ENCODE measurements at places on chromosomes 4 and X.
A peak's percentile ranks its signal among the peaks of the same experiment; 100 is the strongest.

DNA sequence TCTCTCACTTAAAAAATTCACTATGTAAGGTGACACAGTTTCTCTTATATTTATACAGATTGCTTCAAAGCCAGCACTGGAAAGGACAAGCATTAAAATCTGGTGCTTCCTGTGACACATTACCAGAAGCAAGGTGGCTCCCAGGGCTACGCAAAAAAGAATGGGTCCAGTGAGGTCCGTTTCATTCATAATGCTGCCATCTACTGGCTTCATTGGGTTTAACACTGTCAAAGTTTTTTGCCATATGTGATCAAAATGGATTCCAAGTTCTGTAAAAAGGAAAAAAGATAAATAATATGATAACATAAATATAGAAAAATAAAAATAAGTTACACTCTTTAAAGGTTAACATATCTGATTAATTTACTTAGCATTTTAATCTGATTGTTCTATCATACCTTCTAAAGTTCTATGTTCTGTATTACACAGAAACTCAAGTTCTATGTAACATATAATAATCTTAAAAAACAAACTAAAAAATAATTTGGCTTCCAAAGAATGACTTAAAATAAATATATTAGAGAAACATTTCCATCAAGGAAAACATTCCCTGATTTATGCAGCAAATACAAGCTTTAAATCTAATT, 22.1 kb downstream of the YIPF7 start:
- DNase-seq = peak; percentile 36

DNA sequence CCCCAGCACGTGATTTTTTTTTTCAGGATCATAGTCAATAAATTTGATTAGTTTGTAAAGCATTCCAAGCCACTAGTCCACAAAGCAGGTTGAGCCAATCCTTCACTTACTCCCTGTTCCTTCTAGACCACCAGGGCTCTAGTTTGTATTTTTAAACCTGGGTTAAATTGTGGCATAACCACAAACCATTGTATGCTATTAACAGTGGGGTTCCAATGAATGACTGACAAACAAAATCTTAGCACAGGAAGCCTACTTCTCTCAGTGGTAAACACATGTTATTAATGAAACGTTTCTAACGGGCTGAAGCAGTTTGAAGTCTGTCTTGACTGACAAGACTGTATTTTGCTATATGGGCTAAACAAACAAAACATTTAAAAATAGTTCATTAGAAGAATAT, 48.6 kb upstream of the GYPA start:
- no peak for DNase-seq

DNA sequence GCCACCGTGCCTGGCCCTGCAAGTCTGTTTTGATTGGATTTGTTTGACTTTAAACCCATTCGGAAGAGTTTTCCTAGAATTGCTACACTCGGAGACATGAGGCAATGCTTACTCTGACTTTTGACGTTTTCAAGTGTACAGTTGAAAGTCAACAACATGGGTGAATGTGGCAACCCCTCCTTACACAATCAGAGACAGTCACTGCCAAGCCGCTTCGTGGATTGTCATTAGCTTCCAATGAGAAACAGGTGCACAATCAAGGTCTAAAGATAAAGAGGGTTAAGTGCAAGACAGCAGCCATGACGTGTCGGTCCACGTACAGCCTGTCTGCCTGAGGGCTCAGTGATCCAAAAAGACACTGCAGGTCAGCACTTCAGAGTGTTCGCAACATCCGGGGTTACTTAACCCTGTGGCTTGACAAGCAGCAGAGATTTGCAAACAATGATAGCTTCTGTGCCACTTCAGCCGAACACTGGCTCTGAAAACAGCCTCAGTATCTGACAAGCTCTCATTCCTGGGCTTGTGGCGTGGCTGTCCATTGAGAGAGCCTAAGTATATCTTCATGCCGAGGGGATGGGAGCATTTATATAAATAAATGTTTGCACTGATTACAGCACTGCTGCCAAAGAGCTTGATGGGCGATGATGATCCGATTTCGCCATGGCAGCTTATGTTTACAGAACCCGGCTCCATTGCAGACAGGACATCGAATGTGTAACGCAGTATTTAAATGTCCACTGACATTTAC, 180.0 kb downstream of the DHRSX start:
- no peak for DNase-seq

DNA sequence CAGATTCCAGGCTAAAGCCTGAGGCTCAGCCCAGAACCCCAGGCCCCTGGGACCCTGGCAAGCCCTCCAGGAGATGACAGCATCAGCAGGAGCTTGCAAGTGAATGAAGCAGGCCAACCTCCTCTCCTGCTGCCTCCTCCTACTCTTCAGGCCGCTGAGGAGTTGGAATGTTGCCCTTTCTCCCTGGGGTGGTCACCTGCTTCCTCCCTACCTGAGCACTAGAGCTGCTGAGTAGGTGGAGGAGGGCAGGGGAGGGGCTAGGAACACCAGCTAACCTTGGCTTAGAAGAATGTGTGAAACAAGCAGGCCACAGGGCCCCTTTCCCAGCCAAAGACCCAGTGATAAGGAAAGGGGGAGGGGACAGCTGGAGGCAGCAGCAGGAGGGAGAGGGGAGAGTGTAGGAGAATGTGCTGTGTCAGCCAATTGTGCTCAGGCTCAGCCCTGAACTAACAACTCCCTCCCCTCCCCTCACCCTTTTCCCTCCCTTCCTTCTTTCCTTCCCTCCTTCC, 58.0 kb downstream of the PJA1 start:
- DNase-seq = no peak

DNA sequence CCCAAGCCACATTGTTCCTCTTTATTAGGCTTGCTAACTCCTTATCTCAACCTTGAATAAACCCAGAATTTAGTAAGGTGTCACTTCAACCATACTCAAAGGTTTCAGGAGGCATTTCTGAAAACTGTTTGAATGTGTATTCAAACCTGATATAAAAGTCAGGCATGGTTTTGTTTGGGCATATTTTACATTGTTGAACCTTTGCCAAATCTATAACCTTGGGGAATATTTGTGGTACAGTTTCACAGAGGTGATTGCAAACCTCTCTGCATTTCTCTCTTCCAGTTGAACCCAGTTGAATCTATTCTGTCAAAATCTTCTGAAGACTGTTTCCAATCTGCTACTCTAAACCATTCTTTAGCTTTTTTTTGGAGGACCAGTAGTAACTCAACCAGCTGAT, 409.0 kb downstream of the TECRL start:
- DNase-seq = no peak

DNA sequence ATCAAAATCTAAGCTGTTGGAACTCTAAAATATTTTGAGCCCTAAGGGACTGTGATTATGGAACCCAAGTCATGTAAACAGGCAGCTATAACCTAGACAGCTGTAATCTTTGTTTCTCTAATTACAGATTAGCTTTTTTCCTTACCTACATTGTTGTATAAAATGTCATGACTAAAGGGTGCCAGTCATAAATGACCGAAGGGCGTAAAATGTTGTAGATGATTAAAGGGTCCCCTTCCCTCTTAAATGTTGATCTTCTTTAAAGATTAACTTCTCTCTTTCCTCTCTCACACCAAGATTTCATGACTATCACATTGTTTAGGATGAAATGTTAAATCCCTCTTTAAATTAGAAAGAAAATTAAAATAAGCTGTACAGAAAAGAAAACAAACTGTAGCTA, 659.4 kb upstream of the NR3C2 start:
- no peak for DNase-seq

- no peak for DNase-seq
These were observed 51.4 kb downstream of the NALF2 start for GRCh38 chrX:69555481-69556041.

GRCh38 chrX:96372313-96373046, 312.2 kb upstream of the DIAPH2 start:
- DNase-seq = no peak
